ENCODE measurements at places on chromosomes 5 and 9.

- no peak for DNase-seq
Measured at GRCh38 chr5:68303038-68303738, 87.6 kb downstream of the PIK3R1 start.

- DNase-seq: no peak
Measured at GRCh38 chr5:90224342-90224741, 185.2 kb downstream of the CETN3 start.

DNA sequence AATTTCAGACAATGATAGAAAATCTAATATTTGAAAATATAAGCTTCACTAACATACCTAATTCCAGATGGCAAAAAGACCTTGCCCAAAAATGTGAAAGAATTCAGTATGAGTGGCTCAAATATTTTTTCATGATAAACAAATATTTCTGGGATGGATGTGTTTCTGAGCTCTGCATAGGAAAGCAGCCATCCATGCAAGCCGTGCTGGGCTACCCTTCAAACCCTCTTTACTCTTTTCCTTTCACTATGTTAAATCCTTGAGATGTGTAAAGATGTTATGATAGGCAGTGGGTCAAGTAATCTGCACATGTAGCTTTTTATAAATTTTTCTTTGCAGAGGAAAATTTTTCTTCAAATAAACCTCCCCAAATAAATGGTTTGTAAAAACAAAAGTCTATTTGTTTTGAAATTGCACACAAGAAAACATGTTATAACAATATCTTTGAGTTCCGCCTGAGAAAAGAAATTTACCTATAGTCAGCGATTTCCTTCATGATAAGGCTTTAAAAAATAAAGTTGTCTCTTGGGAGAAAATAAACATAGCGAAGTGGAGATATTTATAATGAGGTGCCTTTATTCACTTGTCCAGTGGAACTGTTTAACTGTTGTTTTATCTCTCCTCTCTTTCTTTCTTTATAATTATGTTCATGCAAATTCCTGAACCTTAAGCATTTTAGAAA lies 154.3 kb upstream of the PITX1 start:
- DNase-seq: no peak

- no peak for DNase-seq
Measured at GRCh38 chr9:91986248-91986647, 36.2 kb upstream of the ROR2 start.
